Naive thymus-derived CD8-positive, alpha-beta T cell (primary cell): ENCODE measurements at places on chromosomes 2 and 18.

DNA sequence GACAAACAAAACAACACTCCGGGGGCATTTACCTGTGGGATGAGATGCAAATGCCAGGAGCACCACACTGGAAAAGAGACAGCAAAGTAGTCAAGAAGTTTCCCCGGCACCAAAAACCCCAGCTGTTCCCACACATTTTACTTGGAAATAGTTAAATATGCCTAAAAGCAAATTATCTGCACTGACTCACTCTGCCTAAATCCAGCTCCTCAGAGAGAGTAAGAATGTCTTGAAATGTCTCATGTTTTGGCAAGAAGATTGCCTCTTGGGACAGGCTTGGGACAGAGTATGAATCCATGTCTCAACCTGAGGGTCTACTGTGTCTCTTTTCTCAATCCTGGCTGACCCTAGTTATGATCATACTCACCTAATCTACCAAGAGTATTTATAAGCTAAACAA lies 87.5 kb upstream of the RIOK3 start:
- no peak for DNase-seq

DNA sequence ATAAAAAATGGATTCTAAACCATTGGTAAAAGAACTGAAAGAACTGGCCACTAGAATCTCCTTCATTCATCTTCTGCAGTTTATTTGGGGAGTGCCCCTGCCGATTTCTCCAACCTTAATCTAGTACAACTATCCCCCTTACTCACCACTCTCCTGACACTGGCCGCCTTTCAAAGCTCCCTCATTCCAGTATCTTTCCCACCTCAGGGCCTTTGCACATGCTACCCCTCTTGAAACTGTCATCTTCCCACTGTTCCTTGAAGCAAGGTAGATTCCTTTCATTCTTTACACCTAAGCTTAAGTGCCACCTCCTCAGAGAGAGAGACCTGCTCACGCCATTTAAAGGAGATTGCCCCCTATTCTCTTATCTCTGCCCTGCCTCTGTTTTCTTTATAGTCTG lies 147.9 kb downstream of the MCFD2 start:
- DNase-seq = no peak

- DNase-seq = no peak
Measured at GRCh38 chr2:29192526-29192925, 77.3 kb downstream of the CLIP4 start.

GRCh38 chr18:79770501-79770815 lies 27.3 kb upstream of the KCNG2 start:
- no peak for DNase-seq

- DNase-seq = no peak
Measured at GRCh38 chr18:68083776-68084175, 567.3 kb upstream of the DSEL start.

DNA sequence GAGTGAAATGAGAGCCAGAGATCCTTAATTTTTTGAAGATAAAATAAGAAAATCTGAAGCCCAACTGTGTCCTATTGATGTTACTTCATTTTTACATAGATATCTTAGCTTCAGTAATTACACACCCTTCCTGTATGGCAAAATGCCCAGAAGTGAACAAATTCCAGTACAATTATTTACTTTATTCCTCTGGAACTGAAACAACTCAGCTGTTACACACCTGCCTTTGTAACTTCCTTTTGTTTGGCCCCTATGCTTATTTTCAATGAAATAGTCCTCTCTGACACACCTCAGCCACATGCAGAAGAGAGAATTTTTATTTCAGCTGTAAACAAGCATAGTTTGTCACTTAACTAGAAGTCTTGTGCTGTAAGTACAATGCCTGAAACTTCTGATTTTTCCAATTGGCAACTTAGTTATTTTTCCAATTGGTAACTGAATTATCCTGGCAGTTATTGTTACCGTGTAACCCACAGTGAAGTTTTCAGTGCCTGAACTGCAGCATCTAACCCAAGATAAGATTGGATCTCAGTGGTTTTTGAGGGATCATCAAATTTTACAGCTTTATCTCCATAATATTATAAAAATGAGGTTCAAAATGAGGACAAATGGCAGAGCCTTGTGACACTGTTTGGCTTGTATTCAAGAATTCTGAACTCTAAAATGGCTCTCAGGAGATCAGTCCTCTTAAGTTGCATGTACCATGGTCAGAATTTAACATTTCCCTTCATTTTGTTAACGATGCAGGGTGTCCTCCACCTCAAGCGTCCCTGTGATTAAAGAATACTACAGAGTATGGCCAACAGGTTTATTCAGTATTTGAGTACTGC lies 82.6 kb downstream of the PKP4 start:
- no peak for DNase-seq

DNA sequence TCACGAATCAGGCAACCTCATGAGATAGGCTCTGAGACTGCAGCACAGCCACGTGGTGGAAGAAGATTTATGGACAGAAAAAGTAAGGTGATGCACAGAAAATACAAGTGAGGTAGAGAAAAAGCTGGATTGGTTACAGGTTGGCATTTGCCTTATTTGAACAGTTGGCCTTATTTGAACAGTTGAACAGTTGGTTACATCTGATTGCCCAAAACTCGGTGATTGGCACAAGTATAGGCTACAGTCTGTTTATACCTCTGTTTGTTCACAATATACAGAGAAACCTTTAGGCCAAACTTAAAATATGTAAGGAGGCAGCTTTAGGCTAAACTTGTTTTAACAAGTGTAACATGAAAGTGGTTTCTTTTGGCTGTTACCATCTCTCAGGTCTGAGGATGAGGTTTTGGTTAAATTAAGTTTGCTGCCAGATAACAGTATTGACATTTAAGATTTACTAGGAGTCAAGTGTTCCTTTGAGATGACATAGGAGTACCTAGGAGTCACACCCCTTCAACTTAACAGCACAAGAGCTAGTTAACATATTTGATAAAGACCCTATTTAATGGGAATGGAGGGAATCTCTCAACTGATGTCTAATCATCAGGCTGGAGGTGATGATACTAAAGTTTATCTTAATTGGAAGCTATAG lies 16.5 kb upstream of the GPR155 start:
- DNase-seq = no peak

- DNase-seq = no peak
Measured at GRCh38 chr2:138497294-138497693, 4.3 kb upstream of the SPOPL start.

DNA sequence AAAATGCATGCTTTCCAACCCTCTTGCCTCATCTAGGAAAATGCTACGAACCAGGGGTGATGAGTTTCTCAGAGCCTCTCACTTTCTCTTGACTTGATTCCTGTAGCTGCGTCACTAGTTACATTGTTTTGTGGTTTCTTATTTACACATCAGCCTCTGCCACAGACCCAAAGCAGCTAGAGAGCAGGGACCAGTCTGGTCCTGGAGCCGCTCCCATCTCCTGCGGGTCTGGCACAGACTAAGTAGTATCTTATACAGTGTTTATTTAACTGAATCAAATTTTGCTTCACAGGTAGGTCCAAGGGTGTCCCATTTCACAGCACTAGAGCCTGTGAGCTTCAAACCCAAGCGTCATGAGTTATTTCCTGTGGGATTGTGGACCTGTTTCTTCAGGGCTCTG lies 310.5 kb downstream of the MYCN start:
- DNase-seq = no peak

DNA sequence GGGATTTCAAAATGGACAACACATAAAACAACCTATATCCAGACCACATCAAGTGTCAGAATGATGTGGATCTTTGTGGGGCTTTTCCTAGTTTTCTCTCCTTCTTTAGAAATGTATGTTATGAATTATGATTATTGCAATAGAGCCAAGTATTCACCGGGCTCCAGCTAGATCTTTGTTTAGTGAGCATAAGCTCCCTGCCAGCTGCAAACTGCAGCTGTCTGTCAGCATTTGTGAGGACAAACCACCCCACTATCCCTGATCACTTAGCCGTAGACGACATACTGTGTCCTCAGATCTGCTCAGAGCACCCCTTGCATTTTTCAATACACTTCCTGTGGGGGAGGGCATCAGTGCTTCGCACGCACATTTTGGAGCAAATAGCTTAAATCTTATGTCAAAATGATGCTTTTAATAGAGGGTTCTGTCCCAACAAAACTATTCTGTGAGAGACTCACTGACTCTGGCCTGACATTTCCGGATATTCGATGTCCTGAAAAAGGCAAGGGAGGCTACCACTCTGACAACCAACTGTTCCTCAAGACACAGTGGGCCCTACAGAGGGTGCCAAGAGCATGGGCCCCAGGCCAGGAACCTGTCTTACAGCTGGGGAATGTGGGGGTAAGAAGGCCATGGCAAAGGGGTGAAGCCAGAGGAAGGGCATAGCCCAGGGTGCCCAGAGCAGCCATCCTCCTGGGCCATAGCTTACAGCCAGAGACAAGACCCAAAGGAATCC lies 346.0 kb downstream of the ARHGAP15 start:
- DNase-seq = no peak

DNA sequence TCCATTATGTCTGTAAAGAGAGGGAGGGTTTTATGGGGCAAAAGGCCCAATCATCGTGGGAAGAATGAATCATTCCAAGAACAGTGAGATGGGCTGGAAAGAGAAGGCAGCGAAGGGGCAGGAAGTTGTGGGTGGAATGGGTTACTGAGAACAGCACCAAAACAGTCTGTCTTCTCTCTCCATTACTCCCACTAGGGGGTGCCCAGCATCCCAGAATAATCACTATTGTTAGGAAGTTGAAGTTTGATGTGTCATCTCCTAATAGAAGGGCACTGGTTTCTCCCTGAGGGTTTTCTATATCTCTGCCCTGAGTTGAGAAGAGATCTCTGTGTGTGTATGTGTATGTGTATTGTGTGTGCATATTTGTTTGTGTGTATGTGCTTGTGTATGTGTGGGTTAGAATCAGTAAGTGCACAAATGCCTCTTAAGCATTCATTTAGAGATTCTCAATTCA lies 76.6 kb upstream of the MAP4K3 start:
- DNase-seq = no peak

GRCh38 chr18:78765637-78766281 lies 213.9 kb upstream of the SALL3 start:
- DNase-seq = no peak

DNA sequence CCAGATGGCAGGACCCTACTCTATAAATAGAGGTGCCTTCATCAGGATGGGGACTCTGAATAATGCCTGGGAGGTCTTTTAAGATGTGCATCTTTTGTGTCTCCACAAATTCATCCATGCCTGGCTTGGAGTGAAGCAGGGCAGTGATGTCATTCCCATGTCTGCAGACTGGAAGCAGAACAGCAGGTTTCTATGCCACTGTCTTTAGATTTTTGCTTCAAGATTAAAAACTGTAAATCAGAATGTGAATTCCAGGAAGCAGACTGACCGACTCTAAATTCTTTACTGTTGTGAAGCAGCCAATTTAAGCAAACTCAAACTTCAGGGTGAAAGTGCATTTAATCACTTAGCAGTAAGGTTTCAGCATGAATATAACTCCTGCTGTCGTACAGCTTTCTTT lies 159.3 kb downstream of the SCG2 start:
- DNase-seq = no peak

DNA sequence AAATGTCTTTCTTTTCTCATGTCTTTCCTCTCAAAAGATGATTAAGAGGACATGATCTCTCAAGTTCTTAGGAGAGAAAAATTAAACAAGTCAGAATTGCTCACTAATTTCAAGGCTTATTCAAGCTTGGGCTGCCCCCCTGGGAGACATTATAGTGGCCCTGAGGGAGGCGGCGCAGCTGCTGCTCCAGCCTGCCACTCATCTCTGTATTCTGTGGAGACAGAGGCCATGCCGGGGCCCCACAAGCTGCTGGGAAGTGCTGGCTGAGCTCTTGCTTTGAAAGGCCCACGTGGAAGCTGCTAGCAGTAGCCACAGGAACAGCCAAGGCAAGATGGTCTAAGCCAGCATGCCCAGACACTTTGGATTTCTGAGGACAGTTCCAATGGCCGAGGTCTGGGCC lies 267.4 kb downstream of the LNPK start:
- DNase-seq = no peak
